ENCODE measurements at places on chromosomes 2 and 18.

DNA sequence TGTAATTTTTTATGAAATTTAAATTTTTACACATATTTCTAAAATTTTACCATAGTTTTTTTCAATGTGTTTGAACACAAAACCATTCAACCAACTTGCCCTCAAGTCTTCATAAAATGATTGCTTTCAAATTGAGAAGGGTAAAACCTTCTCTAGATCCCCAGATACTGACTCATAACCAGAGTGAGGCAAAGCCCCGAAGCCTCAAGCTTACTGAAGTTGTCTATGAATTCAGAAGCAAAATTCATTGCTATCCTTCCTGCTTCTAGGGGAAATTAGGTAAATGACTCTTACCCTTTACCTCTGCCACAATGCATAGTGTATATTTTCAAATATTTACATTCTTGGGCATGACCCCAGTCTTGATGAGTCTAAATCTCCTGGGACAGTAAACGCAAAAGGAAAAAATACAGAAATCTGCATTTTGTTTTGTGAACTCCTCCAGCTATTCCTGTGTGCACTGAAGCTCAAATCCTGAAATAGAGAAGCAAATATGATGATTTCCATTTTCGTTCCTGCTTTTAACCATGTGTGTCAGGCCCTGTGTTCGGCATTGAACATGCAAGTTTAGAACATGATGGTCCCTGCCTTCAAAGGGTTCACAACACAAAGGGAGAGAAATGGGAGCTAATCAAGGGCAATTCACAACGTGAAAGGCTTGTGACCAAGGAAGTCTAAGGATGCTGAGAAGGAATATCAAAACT lies 246.3 kb downstream of the SUCLG1 start:
- no peak for DNase-seq

GRCh38 chr18:48519431-48520100 lies 19.3 kb upstream of the CTIF start:
- no peak for DNase-seq

- DNase-seq, result no peak
These were observed 27.2 kb downstream of the PPP3R1 start for GRCh38 chr2:68225119-68225632.

- DNase-seq, result no peak
These were observed 117.4 kb downstream of the CDCA7 start for GRCh38 chr2:173472112-173472511.

Measured in NCI-H2081 (cell line).